Endothelial cell of coronary artery (primary cell): ENCODE measurements at places on chromosomes 6 and 20. TPM values are rescaled to one million over a fixed set of nuclear protein-coding genes. Genes with fewer than 3 reads are reported as not detected.

Gene JPH2
- 0.09 TPM in 1 of 2 replicates, not detected in the other for total RNA-seq

Gene GPR63
- total RNA-seq = 0.09 and 0.19 TPM in 2 replicates

Gene GLP1R
- not detected in 2 replicates for total RNA-seq

Gene UBR2
- total RNA-seq = 19.0 and 25.9 TPM in 2 replicates

Gene LAMA4
- 491 and 644 TPM in 2 replicates for total RNA-seq

Gene STX11
- total RNA-seq = 5.7 and 10.4 TPM in 2 replicates

Gene ADA
- 27.7 and 28.2 TPM in 2 replicates for total RNA-seq

Gene EMILIN3
- total RNA-seq = under 0.01 TPM in 1 of 2 replicates, not detected in the other

Gene KIF25
- total RNA-seq = not detected in 2 replicates

Gene MTG2
- total RNA-seq = 14.4 and 16.8 TPM in 2 replicates

Gene DAAM2
- under 0.01 and 0.38 TPM in 2 replicates for total RNA-seq

Gene STMND1
- not detected in 2 replicates for total RNA-seq

Gene HLA-DQB1
- total RNA-seq = not detected in 2 replicates

Gene CD24
- total RNA-seq = 0.38 and 2.7 TPM in 2 replicates

Gene MYLK2
- total RNA-seq = 0.36 and 1.1 TPM in 2 replicates

Gene EYS
- total RNA-seq = under 0.01 TPM in 1 of 2 replicates, not detected in the other

Gene CLIC5
- not detected in 2 replicates for total RNA-seq

Gene ZBTB9
- total RNA-seq = 5.5 and 5.9 TPM in 2 replicates

Gene SMOC2
- not detected in 2 replicates for total RNA-seq

Gene RAD21L1
- total RNA-seq = under 0.01 and 0.09 TPM in 2 replicates

Gene B4GALT5
- total RNA-seq = 54.8 and 58.8 TPM in 2 replicates

Gene IDH3B
- 108 and 134 TPM in 2 replicates for total RNA-seq

Gene TUBB2B
- total RNA-seq = 0.63 and 2.9 TPM in 2 replicates

Gene DEFB127
- total RNA-seq = not detected in 2 replicates

Gene SLC35B3
- 16.1 and 20.3 TPM in 2 replicates for total RNA-seq

Gene EEF1E1
- 37.4 and 51.3 TPM in 2 replicates for total RNA-seq

Gene TFAP2A
- 0.09 and 0.28 TPM in 2 replicates for total RNA-seq

Gene KCNB1
- under 0.01 and 0.09 TPM in 2 replicates for total RNA-seq

Gene FRK
- under 0.01 and 0.09 TPM in 2 replicates for total RNA-seq

Gene LCA5
- total RNA-seq = 4.0 and 4.2 TPM in 2 replicates

Gene DSP
- total RNA-seq = under 0.01 and 10.5 TPM in 2 replicates

Gene HDGFL1
- not detected in 2 replicates for total RNA-seq

Gene ATXN1
- 10.6 and 24.8 TPM in 2 replicates for total RNA-seq
